ENCODE measurements at places on chromosomes 1 and 21.

DNA sequence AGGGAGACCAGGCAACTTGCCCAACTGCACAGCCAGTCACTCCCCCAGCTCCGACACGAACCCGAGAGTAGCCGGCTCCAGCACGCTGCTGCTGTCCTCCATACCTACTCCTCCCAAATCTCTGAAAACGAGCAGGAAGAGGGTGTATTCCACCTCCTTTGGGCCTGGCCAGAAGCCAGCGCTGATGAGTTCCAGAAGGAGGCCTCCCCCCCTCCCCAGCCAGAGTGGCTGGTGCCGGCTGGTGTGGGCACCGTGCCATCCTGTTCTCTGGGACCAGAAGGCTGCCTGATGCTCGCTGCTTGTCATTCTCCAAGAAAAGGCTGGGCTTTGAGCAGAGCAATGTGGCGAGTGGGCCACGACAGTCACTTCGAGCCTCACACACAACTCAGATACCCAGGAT lies 22.2 kb downstream of the KCNN3 start:
- DNase-seq = no peak

DNA sequence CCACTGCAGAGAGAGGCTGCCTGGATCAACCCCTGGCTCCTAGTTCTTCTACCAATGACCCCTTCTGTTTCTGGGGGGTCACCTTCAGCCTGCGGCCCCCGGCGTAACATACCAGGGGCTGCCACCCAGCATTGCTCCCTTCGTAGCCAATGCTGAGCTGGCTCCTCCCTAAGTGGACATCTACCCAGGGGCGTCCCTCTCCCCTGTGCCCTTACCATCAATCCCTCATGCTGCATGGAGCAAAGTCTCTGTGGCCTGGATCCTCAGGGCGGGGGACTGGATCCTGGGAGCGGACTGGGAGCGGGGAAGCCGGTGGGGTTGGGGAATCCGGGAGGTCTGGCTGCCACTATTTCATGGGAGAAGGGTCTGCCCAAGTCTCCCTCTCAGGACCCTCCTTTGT lies 28.6 kb downstream of the TRIM67 start:
- no peak for DNase-seq

DNA sequence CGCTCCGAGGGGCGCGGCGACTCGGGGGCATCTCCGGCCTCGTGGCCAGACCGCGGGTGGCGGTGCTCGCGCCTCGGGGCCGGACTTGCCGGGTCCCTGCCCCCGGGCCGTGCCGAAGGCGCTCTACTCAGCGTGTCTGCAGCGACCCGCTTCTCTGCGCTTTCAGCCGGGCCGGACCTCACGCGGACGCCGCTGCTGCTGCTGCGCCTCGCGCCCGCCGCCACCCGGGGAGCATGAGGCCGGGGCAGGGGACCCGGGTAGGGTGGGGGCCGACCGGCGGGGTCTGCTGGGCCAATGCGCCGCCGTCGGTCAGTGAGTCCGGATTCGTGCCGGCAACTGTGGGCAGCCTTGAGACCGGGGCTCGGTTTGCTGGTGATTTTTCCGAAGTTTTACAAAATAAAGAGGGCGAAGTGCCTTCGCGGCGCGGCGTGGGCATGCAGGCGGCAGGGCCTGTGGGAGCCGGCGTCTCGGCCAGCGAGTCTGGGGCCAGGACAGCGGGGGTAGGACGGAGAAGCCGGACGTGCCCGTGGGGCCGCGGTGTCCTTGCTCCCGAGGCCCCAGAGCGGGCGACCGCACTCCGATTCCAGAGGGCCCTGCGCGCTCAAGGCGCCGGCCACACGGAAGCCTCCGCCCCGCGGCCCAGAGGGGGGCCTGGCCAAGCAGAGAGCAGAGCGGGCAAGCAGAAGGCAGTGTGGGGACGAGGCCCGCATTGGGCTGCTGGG lies 749 bp downstream of the FAM163A start:
- no peak for DNase-seq

GRCh38 chr1:89221341-89221740 lies 22.6 kb upstream of the GBP4 start:
- no peak for DNase-seq

GRCh38 chr1:79507770-79508169 lies 501.2 kb upstream of the ADGRL4 start:
- no peak for DNase-seq

- no peak for DNase-seq
Measured at GRCh38 chr1:31374511-31375196, 1.8 kb upstream of the FABP3 start.

DNA sequence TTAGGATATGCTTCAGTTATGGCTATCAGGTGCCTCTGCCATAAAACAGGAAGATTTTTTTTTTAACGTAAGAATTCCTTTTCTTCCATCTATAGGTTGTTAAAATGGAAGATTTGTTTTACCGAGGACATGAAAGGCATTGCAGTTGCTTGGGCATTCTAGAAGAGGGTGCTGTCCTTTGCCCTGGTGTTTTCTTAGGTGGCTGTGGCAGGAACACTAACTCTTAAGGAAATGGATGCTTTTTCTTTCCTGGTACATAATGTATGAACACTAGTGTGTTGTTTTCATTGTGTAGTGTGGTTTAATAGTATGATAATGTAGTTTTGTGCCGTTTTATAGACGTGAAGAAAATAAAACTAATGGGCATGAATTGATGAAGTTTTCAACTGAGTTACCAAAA lies 47.2 kb downstream of the UCK2 start:
- no peak for DNase-seq

GRCh38 chr1:2595261-2595811 lies 8.8 kb downstream of the PRXL2B start:
- DNase-seq = no peak

GRCh38 chr1:920010-920409 lies 3.7 kb upstream of the SAMD11 start:
- DNase-seq = no peak

DNA sequence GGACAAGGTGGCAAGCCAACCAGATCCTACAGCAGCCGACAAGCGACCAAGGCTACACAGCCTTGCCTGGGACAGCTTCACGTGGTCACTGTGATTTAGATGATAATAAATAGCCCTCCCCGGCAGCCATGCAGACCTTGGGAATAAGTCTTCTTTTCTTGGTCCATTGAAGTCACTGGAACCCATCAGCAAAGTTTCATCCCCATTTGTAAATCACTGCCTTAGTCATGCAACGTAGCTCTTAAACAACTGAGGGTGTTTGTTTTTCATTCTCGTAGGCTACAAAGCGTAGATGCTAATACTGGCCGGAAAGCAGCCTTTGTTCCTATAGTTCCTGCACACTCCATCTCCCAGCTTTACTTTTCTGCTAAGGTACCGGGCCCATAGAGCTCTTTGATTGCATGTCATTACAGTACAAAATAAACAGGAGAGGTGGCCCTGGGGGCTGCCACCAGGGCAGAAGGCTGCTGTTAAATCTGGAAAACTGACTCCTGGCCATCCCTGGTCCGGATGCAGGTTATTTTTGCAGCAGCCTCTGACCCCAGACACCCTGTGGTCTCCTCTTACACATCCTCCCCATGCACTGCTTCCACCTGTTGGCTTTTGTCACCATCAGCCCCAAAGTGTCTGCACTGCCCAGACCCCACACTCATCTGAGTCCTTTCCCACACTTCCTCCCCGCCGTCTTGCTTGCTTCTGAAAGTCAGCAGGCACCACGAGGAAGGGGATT lies 105.5 kb downstream of the TOMM20 start:
- no peak for DNase-seq

DNA sequence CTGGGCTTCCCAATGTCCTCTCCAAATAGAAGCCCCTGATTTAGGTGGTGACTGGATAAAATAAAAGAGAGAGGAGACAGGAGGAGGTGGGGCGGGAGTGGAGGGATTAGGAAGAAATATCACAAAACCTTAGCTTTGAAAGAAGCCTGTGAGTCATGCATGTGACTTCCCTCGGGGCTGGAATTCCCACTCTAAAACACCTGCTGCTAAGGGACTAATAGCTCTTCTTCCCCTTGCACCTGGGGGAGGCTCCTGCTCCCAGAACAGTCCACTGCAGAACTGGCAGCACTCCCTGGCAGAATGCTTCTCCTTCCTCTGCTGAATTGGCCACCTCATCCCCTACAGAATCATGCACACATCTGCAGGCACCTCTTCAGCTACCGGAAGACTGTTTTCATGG lies 207.2 kb downstream of the ATG4C start:
- no peak for DNase-seq

DNA sequence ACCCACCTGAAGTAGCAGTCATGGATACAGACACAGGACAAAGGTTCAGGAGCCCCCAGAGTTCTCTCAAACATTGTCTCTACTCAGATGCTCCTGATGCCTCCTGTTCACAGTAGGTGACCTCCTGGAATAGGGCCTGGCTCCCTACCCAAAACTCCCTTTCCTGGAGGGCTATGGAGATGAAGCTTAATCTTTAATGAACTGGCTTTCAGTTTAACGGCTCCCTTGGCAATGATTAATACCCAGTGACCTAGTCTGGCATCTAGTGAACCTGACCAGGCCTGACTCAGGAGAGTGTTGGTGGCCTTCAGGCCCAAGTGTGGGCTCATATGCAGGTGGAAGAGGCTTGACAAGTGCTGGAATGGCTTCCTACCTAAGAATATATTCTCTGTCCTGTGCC lies 65.2 kb upstream of the TRABD2B start:
- peak; percentile 70 for DNase-seq

DNA sequence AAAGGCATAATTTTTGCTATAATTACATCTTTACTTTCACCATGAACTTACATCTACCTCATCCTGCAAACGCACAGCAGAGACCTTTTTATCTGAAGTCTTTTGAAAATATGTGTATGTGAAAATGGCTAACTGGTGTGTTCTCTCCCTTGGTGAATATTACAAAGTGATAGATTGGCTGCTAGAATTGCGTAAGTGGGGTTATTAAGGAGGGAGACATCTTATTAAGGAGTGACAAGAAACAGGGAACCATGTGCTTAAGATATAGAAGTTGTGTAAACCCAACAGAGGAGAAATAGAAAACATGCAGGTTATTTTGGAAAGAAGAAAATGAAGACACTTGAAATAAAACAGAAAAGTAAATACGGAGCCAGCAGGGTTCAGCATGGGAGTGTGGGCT lies 7.8 kb downstream of the KCNJ15 start:
- no peak for DNase-seq

DNA sequence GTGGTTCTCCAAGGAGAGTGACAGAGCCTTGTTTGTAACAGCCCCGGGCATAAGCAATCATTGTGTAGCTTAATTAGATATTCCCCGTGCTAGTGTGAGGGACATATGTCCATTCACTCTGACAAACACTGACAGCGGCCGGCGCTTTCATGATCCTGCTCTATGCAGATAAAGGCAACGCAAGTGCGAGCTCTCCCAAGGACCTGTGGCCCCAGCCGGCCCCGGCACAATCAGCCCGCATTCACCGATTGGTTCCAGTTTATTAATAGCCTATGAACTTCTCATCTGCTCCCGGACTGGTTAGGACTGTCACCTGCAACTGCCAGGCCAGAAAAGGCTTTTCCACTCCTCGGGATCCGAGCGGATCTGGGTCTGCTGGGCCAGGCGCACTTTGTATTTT lies 18.0 kb upstream of the OLIG1 start:
- no peak for DNase-seq

DNA sequence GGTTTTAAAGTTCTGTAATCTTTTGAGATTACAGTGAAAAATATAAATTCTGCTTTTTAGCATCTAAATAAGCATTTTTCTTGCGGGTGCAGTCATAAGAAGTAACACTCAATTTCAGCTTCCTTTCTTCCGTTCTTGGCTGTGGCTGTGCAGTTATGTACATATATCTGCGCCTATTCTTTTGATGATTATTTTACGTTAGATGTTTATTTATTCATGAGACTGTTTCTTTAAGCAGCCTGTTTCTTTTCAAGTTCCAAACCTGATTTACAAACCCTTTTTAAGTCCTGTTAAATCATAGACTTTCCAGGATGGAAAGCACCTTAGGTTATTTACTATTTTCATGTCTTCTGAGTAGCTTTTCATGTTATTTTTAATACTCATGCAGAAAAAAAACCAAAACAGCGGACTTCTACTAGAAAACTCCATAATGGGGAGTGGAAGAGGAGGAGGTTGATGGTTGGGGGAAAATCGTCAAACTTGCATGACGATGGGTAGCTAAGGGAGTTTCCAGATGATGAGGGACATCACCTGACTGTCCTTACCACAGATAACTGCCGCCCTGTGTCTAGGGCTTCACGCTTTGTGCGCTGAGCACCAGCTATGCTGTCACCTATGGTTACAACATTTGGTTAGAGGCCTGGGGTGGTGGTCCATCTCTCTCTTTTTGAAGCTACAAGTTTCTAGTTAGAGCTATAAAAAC lies 2.6 kb downstream of the PRDM2 start:
- DNase-seq = no peak

- DNase-seq = no peak
Measured at GRCh38 chr1:107889524-107889923, 75.5 kb downstream of the VAV3 start.

DNA sequence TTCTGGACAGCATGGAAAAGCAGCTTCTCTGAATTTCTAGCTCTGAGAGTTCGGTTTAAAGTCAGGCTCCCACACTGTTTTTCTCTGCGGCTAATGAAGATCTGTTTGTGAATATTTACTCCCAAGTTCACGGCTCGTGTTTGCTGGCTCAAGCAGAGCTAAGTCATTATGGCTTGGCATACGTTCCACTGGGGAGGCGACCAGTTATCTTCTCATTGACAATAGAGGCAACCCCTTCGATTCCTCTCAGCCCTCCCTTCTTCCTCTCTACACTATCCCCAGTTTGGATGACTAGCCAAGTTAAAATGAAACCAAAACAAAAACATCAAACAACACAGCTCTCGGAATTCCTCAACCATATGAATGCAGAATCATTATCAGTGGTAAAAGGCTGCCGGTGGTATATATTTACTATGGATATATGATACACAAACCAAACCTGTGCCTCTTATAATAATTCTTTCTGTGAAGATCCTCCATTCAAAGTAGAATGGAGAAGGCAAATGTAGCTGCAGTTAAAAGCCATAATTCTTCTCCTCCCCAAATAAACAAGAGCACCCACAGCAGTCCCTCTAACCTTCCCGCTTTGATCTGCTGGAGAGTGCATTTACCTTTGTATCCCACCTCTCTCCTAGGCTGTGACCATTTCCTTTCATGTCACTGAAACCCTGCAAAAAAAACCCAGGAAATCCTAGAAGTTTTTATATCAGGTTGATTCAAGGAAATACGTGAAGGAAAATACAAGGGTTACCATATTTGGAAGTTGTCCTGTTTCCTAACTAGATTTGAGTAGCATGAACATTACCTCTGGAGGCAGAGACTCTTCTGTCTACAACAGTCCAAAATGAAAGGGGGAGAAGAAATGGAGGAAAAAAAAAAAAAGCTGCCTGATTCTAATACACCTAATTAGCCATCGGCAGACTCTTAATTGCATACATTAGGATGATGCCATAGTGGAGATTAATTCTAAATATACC lies 108.3 kb upstream of the USH2A start:
- DNase-seq = peak; percentile 33

- DNase-seq = no peak
Measured at GRCh38 chr1:111234866-111235265, 7.4 kb downstream of the CHI3L2 start.

- no peak for DNase-seq
Measured at GRCh38 chr1:97338347-97338746, 582.5 kb downstream of the DPYD start.

DNA sequence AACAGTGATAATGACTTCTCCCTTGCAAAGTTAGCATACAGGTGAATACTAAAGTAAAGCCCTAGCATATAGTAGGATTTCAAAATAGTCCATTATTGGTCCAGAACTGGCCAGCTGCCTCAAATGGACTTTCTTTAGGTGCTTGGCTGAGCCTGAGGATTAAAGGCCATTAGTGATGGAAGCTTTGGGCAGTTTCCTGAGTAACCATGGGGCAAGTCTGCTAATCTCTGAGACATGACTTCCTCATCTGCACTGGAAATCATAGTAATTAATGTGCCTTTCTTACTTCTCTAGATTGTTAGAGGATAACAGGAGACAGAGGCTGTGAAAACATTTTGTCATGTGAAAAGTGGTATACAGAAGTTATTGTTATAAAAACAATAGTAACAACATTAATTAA lies 156.5 kb upstream of the UBE2U start:
- DNase-seq = no peak

All from Caki2 (cell line).